ENCODE measurements at places on chromosomes 4 and X.
A peak's percentile ranks its signal among the peaks of the same experiment; 100 is the strongest.

GRCh38 chr4:23881052-23881501 is 8.8 kb downstream of the PPARGC1A start:
- no peak for DNase-seq

DNA sequence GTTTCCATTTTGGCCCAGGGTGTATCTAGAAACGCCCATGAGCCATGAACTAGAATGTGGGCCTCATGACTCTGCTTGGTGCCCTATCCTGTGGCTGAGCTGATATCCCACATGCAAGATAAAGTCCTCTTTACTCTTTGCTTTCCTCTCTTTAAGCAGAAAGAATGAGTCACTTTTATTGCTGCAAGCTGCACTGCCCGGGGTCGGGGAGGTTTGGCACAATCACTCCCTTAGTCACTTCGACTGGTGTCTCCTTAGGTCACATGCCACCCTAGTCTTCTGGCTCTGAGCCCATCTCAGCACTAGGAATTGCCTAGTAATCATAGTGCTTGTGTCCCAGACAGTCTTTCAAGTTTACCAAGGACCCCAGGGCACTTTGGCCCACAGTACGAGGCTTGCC is 75.1 kb upstream of the CXorf66 start:
- no peak for DNase-seq

- DNase-seq, result no peak
These were observed 25.9 kb upstream of the ING2 start for GRCh38 chr4:183478926-183479325.

DNA sequence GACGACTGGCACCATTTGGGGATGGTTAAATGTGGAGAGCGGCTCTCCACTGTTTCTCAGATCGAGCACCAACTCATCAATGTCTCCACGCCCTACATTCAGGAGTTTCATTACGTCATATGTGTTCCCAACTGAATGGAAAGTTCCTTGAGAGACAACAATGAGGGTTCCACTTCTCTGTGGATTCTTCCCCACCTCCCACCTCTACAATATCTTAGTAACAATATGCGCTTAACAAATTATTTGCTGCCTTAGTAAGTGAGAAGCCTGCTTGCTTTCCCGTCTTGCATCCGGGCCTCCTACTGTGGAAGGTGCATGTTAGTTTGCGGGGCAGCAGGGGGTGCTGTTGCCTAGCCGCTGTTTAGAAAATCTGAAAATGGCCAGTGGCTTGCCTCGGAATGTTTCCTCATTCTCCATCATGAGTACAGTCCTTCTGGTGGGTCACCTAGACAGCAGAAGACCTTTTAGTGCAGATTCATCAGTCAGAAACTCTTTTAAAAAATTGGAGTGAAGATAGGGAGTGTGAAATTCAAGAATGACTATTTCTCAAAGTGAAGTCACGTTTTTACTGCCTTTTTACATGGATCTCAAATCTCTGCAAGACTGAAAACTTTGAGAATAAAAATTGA is 55.7 kb downstream of the PHOX2B start:
- peak; percentile 61 for DNase-seq

DNA sequence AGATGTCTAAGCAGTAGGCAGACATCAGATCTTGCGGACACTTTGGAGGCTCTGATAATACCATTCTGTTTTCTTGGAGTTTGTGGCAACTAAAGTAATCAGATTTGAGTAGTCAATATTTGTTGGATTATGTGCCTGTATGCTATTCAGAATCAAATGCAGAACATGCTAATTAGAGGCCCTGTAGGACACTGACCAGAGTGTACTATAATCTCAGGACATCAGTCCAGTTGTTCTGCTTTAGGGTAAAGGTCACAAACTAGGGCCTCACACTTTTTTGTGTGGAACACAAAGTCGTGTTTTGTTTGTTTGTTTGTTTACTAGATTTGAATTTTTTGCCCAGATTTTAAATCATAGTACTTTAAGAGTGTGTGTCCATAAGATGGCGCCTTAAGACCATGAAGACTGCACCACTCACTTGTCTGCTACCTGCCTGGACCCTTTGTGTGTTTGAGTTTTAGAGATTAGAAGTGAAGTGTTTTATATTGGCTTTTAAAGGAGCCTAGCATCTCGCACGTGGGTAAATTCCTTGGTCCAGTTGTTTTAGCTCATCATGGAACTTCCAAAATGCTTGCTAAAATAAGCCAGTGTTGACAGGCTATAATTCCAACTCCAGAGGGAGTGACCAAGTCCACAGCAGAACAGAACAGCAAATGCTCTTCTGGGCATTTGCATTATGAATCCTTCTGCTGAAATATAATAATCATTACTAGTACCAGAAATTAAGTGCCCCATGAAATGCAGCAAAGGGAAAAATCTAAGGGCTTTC is 34.7 kb downstream of the IL13RA1 start:
- DNase-seq, result no peak

DNA sequence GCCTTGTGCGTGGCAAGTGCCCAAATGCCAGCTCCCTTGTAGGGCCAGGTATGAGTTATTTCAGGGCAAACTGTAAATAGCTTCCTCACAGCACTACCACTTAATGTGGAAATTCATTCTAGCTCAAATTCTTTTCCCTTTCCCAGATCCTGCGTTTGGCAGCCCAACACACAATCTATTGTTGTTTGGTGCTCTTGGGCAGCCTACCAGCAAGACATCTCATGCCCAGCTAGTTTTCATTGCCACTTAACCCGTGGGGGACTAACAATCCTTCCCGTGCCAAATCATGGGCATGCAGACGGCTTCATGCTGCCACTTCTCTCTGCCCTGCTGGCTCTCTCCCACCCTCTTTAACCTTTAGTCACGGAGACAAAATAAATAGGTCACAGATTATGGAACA is 454.2 kb downstream of the GRIA2 start:
- DNase-seq, result no peak

- peak; percentile 14 for DNase-seq
These were observed 141.5 kb downstream of the RPS6KA6 start for GRCh38 chrX:84046403-84046984.

DNA sequence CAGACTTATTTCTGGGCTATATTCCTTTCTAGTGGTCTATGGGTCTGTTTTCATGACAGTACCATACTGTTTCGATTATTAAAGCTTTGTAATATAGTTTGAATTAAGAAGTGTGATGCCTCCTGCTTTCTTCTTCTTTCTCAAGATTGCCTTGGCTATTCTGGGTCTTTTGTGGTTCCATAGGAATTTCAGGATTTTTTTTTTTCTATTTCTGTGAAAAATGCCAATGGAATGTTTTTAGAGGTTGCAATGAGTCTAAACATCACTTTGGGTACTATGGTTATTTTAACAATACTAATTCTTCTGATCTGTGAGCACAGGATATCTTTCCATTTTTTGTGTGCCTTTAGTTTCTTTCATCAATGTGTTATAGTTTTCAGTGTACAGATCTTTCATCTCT is 204.3 kb upstream of the HCCS start:
- no peak for DNase-seq

GRCh38 chrX:12672367-12673106 is 118.7 kb upstream of the PRPS2 start:
- no peak for DNase-seq

DNA sequence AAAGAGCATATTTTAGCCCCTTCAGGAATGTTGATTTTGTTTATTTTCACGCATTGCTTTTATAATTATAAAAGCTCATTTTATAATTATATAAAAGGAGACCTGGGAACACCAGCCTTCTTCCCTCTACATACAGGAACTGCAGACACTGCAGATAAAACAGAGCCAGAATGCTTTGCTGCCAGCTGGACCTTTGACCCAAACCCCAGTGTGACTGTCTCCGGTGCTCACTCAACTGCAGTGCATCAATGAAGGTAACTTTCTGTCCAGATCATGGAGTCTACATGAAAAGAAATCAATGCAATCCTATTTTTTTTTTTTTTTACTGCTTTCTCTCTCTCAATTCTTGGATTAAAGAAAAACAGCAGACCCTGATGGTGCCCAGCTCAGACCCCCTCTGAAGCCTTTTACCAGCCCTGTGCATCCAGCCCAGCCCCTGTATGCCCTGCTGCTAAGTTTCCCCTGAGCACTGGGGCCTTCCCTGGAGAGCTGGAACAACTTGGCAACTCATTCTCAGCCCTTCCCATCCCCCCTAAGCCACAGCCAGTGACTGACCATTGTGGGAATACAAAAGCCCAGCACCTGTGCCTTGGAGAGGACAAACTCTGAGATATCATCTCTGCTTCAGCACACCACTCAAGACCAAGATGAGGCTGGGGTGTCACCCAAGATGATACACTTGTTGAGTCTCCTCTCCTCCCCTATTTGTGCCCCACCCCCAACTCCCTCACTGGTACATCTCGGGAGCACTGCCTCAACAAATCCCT is 182.1 kb downstream of the EVC2 start:
- no peak for DNase-seq

GRCh38 chr4:803884-804283 is 22.0 kb downstream of the CPLX1 start:
- no peak for DNase-seq

DNA sequence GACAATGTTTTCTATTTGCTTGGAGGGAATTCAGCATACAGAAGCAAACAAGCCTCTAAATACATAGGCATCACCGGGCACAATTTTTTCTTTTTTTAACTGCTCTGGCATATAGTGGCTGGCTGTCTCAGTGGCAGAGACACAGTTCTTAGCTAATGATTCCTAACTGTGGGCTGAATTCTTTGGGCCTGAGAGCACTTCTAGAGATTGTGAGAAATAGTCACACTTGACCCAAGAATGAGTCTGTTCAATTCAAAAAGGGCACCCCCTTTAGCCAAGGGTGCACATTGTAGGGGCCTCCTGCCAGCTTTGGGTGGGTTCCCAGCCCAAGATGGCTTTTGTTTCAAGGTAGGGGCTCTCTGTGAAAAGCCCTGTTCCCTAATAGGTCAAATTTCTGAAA is 345.7 kb downstream of the ARHGAP10 start:
- no peak for DNase-seq

DNA sequence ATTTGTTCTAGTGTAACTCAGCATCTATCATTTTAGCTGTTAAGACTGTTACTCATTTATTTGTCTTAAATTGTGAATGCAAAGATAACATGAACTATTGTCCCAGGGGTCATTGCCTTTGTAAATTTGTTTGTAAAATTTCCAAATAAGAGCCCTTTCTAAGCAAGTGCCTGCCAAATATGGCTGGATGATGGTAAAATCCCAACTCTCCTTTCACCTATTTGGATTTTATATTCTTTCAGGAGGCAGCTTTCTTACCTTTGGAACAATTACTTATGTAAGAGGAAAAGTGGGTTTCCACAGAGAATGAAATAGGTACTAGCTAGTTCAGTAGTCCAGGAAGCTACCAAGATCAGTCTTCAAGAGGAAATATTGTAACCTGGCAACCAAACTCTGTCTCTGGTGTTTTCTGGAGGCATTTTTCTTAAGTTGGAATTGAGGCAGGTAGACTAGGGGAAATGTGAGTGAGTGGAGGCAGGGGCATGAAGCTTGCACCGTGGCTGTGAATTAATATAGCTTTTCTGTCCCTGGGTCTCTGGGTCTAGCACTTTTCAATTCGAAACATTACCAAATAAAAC is 363.0 kb upstream of the ZCCHC13 start:
- DNase-seq, result no peak

GRCh38 chr4:165301833-165302232 is 25.6 kb upstream of the MSMO1 start:
- DNase-seq, result peak; percentile 63

DNA sequence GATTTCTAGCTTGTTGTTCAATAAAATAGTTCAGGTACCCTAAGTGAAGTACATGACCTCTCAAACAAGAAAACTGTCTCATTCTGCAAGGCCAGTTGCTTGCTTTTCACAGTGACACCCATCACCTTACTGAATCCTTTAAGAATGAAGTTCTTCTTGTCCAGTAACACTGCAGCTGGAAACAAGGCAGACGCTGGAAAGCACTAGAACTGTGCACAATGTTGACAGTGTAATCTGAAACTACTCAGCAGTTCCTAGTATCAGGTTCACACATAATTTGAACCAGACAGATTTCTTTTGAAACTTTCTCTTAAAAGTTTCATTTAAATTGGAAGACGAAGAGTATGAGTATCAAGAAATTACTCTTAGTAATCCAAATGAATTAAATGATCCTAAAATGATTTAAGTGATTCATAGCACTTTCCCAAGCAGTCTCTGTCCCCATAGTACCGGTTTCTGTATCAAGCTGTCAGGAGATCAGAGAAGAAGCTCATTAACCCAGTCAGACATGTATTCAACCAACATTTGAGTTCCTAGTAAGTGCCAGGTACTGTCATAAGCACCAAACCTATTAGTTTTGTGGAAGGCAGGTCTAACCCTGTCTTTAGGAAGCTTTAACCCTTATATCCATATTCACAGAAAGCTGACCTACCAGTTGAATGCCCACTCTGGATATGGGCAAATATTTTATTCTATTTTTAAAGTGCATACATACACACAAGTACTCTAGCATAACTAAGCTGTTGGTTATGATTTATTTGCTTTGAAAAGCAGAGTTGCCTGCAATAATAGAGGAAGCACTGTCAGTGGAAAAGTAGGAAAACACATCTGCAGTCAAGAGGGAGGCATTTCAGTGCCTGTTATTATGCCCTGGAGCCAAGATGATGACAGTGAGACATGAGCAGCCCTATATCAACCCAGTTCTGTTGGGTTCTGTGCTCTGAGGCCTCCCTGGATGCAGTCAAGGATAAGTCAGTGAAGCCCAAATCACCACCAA is 63.6 kb downstream of the PALLD start:
- peak; percentile 56 for DNase-seq

DNA sequence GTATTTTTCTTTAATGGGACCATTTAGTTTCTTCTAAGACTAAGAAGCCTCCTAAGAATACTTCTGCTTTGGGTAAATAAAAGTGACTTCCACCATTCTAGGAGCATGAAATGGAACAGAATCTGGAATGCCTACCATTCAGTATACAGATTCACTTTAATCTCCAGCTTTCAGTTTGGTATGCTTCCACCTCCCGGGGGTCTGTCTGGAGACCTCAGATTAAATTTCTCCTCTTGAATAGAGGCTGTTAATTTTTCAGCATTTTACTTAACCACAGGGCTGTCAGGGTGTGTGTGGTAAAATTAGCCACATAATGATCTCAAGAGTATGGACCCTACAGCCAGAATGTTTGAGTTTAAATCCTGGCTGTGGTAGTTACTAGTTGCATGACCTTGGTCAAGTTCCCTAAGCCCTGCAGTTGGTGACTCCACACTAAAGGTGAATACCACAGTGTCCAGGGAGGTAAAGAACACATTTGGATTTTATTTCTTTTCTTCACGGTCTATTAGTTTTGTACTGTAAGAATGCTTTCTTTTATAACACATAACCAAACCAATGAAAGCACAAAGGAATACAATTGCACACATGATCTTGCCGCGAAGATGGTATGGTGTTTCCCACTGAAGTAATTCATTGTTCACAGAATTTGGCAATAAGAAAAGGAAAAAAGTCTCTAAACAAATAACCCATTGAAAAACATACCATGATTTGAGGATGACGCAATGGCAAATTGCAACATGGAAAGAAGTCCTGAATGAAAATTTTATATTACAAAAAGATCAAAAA is 37.3 kb upstream of the TRIM2 start:
- DNase-seq, result peak; percentile 37

GRCh38 chr4:179467878-179468277 is 2025.6 kb upstream of the AGA start:
- DNase-seq, result no peak

GRCh38 chrX:30865612-30866011 is 23.4 kb downstream of the TAB3 start:
- DNase-seq, result no peak

Measured in fibroblast of villous mesenchyme (primary cell).